ENCODE measurements at places on chromosomes 2 and 18.

DNA sequence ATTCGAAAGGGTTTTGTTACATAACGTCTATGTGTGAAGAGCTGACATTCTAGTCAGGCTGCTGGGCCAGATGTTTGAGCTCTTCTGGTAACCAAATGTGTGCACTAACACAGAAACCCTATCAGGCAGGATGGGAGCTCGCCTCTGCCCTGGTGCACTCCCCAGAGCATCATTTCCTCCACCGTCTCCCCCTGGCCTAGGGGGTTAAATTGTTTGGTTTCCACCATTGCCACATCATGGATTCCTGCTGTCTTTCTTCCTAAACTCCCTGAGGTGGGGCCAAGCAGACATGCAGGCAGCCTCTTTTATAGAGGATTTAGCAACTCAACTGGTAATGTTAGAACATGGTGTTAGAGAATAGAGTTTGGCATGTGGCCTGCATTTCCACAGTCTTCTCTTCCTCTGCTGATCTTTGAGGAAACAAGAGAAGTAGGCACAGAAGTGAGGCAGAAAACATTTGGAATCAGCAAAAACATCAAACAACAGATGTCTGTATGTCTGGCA, 87.3 kb downstream of the ANTXR1 start:
- no peak for DNase-seq

GRCh38 chr18:8041526-8042111, 474.5 kb downstream of the PTPRM start:
- no peak for DNase-seq

DNA sequence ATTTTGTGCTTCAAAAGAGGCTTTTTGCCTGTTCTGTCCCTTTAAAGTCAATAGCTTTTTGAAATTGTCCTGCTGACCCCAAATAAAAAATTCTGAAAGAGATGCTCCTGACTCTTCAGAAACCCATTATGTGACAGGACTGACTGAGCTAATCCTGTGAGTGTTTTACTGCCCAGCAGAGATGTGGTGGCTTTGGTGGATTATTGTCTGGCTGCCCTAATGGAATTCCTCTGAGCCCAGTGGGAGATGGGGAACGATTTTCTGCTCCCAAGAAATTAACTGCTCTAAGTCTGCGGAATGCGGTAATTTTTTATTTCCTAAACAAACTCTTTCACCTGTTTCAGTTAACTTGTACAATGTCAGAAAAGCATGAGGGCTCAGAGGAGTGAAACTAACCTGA, 258.2 kb downstream of the IKZF2 start:
- no peak for DNase-seq

- DNase-seq: no peak
These were observed 370.2 kb upstream of the SLC14A2 start for GRCh38 chr18:45245091-45245511.

DNA sequence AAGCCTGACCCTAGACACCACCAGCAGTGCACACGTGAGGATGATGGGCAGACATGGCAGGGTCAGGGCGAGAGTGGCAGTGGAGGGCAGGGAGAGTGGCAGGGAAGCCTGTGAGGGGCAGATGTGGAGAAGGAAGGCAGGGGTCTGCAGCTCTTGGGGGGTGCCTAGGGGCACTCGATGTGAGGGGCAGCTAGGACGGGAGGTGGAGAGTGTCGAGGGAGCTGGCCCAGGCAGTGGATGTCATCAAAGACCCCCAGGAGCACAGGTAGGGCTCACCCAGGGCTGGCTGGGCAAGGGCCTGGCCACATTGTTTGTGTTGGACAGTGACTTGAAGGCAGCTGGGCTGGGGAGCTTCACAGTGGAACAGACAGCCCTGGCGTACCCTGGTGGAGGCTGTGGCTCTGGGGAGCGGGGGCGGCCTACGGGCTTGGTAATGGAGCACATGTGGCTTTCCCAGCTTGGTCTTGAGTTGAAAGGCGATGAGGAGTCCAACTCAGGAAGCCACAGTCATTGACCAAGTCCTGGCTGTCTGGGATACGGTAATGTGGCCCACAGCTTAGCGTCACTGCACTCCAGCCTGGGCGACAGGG, 87.1 kb downstream of the RTP5 start:
- no peak for DNase-seq

- no peak for DNase-seq
These were observed 5.6 kb downstream of the TUBB6 start for GRCh38 chr18:12313530-12314245.

DNA sequence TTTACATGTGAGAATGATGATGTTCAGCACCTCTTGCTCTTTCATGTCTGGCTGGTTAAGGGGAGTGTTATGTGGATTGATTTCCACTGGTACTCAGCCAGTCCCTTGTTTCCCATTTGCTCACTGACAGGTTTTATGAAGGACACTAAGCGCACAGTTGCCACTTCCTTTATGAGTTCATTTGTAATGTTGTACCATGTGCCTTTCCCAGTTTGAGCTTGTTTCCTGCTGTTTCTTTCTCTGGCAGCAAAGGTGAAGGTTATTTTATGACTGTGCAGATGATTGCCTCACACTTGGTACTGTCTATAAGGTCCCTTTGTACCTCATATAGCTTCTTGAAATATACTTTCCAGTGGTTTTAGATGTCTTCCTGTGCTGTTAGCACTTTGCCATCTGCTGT, 1700.5 kb upstream of the TMEFF2 start:
- DNase-seq: no peak

- DNase-seq: no peak
These were observed 1.5 kb downstream of the GAREM1 start for GRCh38 chr18:32469190-32469651.

DNA sequence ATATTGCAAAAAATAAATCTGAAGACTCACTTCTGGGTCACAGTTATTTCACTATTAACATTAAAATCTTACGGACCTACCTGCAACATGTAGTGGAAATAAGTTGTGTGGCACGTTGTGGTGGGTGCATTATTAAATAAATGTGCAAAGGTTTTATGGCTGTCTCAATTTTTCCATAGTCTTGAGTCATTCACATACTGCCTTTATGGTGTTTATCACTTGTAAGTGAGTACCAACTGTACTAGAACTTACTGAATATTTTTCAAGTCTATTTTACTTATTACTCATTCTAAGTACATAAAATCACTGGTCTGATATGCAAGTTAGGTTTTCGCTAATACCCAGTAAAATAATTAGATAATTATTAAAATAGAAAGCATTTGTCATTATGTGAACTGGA, 47.6 kb upstream of the SLC30A6 start:
- DNase-seq: no peak

DNA sequence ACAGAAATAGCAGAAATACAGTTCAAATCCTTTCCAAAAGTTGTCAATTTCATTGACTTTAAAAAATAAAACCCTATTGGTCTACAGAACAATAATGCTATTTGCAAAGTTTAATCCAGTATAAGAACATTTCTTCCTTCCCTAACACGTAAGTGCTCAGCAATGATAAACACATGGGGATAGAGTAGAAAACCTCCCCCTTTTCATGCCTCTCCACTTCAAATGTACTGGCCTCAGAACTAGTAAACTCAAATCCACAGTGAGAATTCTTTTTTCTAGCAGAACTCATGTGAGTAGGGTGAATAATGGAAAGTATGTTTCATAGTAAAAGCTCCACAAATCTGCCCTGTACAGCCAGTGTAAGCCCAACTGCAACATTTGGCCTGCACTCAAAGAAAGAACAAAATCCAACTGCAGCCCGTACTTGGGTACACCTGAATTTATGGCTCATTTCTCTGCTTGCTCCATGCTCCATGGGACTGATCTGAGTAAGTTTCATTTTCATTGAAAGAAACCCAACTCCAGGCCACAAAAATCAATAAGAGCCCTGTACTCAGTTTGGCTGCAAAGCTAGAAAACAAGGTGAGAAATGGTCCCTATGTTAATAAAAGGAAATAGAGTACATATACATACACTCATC, 115.0 kb upstream of the RMDN2 start:
- DNase-seq: no peak

DNA sequence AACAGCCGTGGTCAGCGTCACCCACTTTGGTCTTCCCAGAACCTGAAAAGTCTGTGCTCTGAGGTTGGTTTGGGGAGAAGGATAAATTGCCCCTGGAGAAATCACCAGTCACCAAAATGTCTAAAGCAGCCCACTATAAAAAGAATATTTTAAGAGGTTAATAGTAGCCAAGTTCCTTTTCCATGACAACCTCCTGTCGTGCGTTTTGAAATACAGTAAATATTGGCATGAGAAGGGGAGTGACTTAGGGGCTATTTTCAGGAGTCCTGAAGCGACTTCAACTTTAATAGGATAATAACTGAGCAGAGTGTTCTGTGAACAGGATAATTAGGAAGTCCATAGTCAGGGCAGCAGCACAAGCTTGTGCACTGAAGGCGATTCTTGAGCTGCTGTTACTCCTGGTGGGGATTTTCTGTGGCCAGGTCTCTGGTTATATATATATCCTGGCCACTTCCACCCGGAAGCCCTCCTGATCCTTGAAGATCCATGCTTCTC, 49.3 kb downstream of the RNF144A start:
- DNase-seq: no peak

All from activated CD8-positive, alpha-beta memory T cell treated with anti-CD3 and anti-CD28 coated beads for 1 hour (primary cell).